Stimulated activated CD8-positive, alpha-beta memory T cell treated with anti-CD3 and anti-CD28 coated beads, Interleukin-7, amount 100 ng/mL, for 1 hour (primary cell): ENCODE measurements at places on chromosomes 7 and 10.

DNA sequence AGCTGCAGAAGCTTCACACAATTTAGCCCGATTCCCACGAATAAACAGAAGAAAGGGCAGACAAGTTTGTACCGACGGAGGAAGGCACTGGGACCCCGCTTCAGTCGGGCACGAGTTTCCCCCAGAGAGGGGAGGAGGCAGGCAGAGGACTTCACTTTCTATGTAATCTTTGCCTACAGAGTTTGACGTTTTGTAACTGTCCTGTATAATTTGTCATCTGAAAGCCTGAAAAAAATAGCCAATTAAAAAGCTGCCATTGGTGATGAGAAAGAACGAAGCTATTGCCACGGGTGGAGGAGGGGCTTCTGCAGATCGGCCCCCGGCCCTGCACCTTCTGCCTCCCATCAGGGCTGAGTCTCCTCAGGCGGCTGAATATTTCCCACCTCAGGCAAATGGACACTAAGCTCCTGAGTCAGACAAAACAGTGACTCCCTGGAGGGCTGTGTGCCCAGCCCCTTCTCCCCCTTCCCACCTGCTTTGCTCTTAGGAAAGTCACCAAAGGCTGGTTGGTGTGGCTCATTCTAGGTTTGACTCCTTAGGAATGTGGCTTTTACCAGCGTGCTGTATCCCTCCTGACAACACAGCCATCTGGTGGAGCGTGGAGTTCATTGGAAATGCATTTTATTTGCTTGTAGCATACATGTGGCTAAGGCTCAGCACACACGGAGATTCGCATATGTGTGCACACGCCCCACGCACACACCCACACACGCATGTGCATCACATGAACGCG lies 117.4 kb downstream of the VIPR2 start:
- no peak for DNase-seq

DNA sequence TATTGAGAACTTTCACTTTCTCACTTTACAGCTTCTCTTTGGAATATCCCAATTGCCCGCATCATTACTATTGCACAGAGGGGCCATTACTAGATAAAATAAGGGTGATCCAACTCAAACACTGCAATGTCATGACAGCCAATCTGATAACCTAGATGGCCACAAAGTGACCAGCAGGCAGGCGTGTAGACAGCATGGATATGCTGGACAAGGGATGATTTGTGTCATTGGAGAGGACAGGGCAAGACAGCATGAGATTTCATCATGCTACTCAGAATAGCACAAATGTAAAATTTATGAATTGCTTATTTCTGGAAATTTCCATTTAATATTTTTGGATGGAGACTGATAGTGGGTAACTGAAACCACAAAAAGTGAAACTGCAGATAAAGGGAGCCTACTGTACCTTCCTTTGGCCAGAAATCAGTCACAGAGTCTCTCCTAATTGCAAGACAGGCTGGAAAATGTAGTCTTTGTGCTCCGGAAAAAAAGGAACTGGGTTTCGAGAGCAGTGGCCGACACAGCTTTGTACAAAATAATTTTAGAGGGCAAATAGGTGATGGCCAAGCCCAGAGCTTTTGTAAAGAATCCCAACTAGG lies 6.1 kb upstream of the GSDME start:
- DNase-seq, result no peak

DNA sequence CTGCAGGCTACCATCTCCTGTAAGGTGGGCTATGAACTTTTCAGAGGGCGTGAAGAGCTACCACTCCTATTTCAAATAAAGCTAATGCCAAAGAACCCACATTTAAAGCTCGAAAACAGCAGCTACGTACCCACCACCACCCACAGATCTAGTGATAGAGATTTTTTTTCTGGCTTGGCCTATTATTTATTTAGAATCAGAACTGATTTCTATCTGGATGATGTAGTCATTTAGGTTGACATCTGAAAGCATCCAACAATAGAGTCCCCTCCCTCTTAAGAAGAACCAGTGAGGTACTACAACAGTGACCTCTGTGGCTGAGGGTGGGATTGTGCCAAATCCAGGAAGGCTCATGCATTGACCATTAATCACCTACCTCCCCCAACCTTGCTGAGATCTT lies 113.8 kb upstream of the ADO start:
- DNase-seq, result no peak

DNA sequence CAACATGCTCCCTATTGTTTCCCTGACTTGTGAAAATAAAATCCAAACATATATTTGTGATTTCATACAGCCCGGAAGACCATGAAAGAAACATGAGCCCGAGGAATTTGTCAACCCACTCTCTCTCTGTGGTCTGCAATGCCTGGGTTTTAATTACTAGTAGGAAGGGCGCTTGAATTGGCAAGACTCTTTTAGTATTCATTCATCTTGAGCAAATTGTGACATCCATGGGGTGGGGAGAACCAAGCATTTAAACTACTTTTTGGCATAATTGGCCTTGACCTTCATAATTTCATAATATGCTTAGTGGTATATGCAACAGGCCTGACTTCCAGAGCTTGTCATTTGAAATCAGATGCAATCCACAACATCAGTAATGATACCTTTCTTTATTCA lies 142.4 kb upstream of the BMPER start:
- DNase-seq, result no peak

GRCh38 chr10:62244088-62244487 lies 24.6 kb downstream of the RTKN2 start:
- no peak for DNase-seq

GRCh38 chr7:76196786-76197185 lies 4.9 kb upstream of the SRRM3 start:
- no peak for DNase-seq

- DNase-seq, result no peak
Measured at GRCh38 chr10:28849309-28849708, 172.0 kb downstream of the BAMBI start.

- DNase-seq, result no peak
Measured at GRCh38 chr10:90308223-90308622, 549.6 kb downstream of the HTR7 start.

DNA sequence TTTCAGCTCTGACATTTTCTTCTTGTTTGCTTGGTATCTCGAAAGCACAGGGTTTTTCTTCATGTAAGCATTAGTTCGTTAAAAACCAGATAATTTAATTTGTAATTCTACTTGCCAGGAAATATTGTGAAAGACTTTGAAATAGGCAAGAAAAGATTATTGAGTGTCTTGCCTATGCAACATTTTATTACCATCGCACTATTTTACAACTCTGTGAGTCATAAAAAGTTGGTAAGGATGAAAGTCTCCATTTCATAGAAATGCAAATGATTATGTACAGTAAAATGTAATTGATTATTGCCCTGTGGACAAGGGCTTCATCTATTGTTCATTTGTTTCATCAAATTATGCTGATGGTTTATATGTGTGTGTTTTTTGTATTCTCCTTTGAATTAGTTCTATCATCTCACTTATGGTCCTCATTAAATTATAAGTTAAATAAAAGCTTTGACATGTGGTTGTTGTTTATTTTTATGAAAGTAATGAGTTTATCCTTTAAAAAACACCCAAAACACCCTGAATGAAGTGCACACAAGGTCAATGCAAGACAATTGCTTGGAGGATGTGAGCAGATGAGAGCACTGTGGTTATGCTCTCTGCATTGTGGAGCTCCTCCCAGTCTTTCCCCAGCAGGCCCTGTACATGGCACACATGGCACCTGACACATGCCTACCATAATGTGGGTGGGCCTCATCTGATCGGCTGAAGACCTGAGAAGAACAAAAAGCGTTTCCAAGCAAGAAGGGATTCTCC lies 230.8 kb downstream of the CXCL12 start:
- DNase-seq, result no peak

DNA sequence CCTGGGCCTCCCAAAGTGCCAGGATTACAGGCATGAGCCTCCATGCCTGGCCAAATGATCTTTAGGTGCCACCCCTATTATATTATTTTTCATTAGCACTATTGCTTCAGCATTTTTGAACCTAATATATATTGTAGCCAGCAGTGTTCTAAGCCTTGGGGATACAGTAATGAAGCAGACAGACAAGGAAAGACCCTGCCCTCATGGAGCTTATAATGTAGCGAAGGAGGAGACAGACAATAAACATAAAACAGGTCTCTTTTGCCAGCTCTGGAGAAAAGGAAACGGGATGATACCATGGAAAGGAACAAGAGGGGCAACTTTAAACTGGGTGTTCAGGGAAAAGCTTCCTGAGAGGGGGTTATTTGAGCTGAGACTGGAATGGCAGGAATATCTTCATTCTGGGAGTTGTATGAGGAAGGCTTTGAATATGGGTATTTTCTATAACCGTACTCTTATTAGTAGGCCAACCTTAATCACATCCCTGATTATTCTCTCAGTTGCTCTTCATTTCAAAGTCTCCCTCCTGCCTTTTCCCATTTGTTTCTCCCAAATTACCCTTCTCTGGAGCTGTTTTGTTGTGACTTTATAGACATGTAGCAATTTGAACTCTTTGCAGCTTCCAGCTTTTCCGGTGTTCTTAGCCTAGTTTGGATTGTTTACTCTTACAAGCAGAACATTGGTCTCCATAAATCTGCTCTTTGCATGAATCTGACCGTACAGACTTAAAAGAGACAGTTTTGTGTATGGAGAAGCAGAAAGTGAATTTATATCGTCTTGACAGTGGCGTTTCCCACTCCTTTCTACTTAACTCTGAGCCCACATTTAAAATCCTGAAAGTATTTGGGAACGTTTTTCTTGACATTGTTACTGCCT lies 19.0 kb downstream of the PRKAR2B start:
- no peak for DNase-seq

DNA sequence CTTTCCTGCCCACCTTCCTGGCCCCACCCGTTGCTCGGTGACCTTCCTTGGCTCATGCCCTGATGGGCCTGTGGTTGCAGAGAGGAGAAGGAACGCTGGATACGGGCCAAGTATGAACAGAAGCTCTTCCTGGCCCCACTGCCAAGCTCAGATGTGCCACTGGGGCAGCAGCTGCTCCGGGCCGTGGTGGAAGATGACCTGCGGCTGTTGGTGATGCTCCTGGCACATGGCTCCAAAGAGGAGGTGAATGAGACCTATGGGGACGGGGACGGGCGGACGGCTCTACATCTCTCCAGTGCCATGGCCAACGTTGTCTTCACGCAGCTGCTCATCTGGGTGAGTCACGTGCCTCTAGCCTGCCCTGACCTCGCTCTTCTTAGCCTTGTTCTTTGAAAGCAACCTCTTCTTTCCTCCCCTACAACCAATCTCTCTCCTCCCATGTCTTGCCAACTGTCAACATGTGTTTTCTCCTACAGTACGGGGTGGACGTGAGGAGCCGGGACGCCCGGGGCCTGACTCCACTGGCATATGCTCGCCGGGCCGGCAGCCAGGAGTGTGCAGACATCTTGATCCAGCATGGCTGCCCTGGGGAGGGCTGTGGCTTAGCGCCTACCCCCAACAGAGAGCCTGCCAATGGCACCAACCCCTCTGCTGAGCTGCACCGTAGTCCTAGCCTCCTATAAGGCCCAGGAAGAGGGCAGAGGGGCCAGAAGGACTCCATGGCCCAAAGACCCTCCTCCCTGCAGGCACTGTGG lies 24.1 kb downstream of the GBX1 start:
- no peak for DNase-seq

DNA sequence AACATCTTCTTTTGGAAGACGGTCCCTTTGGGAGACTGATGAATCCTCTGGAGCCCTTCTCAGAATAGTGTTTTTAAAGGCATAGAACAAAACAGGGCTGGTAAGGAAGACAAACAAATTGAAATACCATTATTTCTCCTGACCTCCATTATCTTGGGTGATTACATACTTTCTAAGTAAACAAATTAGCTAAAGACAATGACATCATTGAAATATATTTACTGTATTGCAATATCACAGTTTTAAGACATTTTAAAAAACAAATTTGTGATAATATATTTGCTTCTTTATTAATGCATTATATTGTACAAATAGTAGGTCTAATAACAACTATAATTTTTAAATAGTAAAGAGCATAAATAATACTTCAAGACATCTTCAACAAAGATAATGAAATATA lies 152.2 kb upstream of the CDK1 start:
- no peak for DNase-seq

GRCh38 chr7:114885836-114886235 lies 36.1 kb upstream of the MDFIC start:
- DNase-seq, result no peak

DNA sequence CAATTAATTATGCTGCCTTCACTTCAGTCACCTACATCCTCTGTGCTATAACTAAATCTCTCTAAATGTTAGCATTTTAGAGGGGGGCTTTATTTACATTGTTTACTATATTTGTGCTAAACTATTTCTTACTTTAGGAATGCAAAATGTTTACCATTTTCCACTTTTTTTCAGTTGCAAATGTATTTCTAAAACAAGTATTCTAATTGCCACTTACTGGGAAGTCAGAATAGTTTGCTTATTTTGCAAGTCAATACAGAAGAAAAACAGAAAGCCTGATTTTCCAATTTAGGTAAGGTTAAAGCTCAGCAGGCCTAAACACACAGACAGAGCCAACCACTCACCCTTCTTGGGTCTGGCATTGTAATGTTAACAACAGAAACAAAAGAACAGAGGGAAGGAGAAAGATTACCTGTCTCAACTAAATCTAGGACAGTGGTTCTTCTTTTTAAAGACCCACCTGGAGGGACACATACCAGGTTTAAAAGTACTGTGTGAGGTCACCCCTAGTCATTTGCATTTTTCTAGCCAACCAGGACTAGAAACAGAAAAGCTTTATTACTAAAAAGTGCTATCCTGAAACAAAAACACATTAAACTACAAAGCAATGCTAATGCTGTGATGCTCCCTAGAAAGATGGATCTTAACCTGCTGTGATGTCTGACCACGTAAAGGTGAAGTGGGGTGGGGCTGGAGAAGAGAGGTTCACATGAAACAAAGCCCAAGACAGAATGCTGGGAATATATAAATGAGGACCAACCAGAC lies 178.2 kb downstream of the SLC25A13 start:
- DNase-seq, result no peak

GRCh38 chr7:2544541-2545188 lies 10.7 kb downstream of the BRAT1 start:
- no peak for DNase-seq
